Myocyte (in vitro differentiated cells): ENCODE measurements at places on chromosomes 13 and 19.

GRCh38 chr13:87536899-87537298 is 134.3 kb upstream of the SLITRK5 start:
- no peak for DNase-seq

DNA sequence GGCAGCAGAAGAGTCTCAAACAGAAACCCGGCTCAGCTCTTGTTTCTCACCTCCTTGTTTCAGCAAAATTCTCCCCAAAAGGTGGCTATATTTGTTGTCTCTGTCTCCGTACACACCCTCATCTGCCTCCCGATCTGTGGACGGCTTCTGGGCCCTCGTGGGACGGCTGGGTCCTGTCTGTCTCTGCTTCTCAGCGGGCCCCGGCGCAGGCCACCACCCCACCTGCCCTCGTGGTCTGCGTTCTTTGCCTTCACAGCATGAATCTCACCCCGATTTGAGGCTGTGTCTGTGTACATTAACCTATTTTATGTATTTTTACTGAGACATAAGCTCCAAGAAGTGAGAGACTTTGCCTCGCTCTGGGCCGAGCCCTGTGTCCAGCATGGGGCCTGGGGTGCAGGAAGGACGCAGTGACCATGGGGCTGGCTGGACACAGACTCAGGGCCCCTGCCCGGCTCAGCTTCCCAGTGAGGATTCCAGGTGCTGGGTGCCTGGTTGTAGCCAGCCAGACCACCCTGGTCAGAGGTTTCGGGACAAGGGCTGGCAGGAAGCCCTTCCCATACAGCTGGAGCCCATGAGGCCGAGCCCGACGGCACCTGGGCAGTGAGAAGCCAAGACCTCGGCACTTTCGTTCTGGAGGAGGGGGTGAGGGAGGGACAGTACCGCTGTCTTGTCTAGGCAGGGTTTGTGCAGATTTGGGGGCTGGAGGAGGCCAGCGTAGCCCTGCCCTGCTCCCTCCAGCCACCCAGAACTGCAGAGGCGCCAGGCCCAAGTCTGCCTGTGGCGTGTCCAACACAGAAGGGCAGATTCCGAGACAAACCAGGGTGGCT is 78.5 kb upstream of the MCF2L start:
- DNase-seq: no peak

DNA sequence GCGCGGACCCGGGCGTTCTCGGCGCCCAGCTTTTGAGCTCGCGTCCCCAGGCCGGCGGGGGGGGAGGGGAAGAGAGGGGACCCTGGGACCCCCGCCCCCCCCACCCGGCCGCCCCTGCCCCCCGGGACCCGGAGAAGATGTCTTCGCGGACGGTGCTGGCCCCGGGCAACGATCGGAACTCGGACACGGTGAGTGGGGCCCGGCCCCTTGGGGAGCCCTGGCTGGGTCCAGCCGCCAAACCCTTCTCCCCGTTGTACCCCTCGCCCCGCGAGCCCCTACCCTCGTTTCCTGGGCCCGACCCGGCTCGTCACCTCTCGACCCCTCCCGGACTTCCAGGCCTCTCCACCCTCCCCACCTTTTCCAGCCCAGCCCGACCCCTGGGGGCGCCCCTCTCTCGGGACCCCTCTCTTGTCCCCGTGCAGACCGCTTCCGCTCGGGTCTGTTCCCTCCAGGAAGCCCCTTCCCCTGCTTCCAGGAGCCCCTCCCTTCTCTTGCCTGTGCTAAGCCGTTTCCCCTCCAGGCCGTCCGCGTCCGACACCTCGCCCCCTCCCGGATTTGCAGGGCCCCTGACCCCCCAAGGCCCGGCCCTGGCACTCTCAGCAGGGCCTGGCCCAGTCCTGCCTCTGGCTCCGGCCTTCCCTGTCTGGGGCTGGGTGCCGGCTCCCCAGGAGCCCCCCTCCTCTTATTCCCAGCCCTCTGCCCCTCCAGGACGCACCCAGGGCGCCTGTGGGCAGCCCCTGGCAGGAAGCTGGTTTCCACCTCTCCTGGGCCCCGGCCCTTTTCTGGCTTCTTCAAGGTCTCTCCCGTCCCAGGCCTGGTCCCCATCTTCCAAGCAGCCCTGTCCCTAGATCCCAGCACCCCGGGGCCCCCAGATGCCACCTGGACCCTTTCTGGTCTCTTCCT is 632 bp downstream of the MARK4 start:
- no peak for DNase-seq

- no peak for DNase-seq
Measured at GRCh38 chr13:113105032-113105920, at the start of gene F7. Gene F7, plus strand, starts transcription at chr13:113105791. Its CDS starts 51 bp downstream, at chr13:113105842.

- no peak for DNase-seq
Measured at GRCh38 chr13:99884913-99885312, 86.7 kb downstream of the ZIC5 start.
